ENCODE measurements at places on chromosomes 16 and 17. TPM values are rescaled to one million over a fixed set of nuclear protein-coding genes. Genes with fewer than 3 reads are reported as not detected.

The FAM117A gene
- 25.3 TPM for total RNA-seq

The HCRT gene
- total RNA-seq: not detected

The KRT12 gene
- total RNA-seq: not detected

The KCNJ12 gene
- total RNA-seq: 1.5 TPM

DNA sequence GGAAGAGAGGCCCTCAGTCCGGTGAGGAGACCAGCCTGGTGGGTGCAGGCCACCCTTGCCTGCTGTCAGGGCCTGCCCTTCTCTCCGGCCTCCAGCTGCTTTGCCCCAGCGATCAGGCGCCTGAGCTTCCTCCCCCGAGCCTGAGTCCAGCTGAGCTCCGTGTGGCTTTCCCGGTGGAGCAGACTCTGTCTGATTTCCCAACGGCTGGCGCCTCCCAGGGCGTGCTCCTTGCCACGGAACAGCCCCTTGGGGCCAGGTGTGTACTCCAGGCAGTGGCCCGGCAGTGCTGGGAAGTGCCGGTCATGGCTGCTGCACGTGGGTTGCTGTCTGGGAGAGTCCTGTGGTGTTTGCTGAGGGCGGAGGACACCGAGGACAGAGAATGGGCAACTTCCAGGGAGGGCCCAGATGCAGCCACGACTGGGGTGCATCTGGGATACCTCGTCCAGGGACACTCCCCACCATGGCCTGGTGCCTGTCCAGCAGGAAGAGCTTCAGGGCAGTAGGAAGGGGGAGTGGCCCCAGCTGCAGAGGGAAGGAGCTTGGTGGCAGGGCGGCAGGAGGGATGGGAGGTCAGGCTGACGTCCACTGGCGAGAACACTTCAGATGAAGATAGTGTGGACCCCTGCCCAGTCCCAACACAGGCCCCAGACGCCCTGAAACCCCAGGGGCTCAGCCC, 22.5 kb downstream of the METRNL start:
- no peak for DNase-seq

DNA sequence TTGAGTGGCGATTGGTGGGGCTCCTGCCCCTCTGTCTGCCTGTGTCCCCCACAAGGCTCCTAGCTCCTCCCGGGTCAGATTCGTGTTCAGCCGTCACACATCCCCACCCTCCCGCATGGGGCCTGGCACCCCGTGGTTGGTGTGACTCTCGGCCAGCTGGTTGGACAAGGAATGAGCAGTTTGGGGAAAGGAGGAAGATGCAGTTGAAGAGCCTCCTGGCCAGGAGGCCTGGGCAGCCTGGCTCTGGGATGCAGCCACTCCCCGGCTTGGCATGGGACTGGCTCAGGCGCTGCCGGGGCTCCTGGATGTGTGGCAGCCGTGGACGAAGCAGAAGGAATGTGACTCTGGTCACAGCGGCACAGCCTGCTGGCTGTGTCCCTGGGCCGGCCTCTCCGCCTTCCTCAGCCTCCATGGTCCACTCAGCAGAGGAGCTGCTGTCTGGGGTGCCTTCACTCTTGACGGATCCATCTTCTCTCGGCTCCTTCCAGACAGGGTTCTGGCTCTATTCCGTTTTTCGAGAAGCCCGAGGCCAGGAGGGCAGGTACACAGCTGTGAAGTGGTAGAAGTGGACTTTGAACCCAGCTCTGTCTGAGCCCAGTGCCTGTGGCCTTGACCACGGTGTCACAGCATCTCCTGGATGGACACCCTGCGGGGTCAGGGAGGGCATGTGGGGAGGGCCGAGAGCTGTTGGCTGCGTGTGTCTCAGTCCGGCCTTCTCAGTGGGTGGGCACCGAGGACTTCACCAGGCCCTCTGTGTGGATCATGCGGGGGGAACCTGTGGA, 2.1 kb downstream of the TRAF7 start:
- DNase-seq: no peak

DNA sequence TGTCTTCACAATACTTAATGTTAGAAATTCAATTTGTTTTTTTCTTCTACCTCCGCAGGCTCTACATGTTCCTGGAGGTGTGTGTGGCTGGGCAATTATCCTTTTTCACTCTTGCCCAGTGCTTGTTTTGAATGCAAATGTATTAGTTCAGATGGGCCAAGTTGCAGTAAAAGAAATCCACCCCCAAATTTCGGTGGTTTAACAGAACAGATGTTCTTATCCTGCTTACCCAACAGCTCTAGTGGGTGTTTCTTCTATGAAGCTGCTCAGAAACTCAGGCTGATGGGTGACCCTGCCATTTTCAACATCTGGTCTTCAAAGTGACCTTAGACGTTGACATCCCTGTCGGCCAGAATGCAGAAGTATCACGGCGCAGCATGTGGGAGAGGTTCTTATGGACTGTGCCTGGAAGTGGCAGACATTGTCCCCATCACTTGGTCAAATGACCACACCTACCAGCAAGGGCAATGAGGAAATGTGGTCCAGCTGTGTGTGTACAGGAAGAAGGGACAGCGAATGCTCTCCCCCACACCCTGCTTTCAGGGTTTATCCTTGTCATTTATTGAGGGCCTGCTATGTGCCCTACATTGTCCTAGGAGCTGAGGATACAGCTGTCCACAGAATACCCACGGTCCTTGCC, 157.3 kb downstream of the CDH13 start:
- DNase-seq: no peak

- DNase-seq: no peak
Measured at GRCh38 chr17:80569924-80570323, 25.3 kb downstream of the RPTOR start.

DNA sequence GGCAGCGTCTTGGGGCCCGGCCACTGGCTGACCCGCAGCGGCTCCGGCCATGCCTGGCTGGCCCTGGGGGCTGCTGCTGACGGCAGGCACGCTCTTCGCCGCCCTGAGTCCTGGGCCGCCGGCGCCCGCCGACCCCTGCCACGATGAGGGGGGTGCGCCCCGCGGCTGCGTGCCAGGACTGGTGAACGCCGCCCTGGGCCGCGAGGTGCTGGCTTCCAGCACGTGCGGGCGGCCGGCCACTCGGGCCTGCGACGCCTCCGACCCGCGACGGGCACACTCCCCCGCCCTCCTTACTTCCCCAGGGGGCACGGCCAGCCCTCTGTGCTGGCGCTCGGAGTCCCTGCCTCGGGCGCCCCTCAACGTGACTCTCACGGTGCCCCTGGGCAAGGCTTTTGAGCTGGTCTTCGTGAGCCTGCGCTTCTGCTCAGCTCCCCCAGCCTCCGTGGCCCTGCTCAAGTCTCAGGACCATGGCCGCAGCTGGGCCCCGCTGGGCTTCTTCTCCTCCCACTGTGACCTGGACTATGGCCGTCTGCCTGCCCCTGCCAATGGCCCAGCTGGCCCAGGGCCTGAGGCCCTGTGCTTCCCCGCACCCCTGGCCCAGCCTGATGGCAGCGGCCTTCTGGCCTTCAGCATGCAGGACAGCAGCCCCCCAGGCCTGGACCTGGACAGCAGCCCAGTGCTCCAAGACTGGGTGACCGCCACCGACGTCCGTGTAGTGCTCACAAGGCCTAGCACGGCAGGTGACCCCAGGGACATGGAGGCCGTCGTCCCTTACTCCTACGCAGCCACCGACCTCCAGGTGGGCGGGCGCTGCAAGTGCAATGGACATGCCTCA, 773 bp downstream of the NTN3 start:
- DNase-seq: no peak

GRCh38 chr17:82963104-82963950, 116.1 kb upstream of the METRNL start:
- peak; percentile 61 for DNase-seq

- DNase-seq: no peak
Measured at GRCh38 chr16:15993541-15993940, 44.1 kb downstream of the ABCC1 start.

GRCh38 chr17:16429083-16429482, 13.7 kb downstream of the TRPV2 start:
- DNase-seq: no peak

- no peak for DNase-seq
Measured at GRCh38 chr16:28504707-28505404, 1.8 kb downstream of the IL27 start.

DNA sequence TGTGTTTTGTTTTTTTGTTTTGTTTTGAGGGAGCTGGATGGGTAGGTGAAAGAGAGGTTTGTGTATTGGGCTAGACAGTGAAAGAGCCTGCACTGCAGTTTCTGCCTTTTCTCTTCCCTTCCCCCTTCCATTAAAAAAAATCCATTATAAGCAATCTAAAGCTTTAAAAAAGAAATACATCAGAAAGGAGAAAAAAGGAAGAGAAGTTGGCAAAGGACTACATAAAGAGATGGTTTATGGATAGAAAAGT, 10.7 kb upstream of the EEF2K start:
- no peak for DNase-seq

DNA sequence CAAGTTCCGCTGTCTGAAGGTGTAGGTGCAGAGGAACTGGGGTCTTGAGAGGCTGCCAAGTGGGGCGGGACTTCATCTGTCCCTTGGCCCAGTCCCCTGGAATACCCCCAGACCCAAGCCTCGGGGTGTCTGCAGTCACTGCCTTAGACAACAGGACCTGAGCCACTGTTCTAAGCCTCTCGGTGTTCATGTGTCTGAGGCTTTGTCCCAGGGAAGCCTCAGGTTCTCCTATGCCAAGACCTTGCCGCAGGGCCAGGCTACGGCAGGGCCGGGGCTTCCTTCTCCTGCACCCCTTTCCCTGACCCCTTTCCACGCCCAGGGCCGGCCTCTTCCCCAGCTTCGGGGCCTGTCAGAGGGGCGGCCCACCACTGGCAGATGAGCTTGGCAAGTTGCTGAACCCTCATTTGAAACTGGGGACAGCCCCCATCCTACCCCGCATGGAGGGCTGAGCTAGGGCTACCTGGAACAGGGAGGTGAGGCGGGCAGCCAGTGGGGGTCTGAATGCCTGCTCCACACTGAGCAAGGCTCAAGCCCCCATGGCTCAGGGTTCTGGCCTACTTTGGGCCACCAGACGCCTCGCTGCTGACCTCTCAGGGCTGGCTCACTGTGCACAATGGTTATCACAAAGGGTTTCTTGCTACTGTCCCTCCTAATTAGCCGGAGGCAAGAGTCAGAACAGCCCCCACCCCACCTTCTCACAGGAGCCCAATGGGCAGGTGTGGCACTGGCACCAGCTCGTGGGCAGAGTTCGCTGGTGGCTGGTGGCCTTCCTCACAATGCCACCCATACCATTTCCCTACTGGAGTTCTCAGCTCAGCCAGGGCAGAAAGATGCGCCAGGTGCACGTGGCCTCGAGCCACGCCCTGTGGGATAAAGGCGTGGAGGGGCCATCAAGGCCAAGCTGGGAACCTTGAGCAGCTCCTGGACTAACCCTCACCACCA, 7.1 kb downstream of the LITAFD start:
- no peak for DNase-seq

DNA sequence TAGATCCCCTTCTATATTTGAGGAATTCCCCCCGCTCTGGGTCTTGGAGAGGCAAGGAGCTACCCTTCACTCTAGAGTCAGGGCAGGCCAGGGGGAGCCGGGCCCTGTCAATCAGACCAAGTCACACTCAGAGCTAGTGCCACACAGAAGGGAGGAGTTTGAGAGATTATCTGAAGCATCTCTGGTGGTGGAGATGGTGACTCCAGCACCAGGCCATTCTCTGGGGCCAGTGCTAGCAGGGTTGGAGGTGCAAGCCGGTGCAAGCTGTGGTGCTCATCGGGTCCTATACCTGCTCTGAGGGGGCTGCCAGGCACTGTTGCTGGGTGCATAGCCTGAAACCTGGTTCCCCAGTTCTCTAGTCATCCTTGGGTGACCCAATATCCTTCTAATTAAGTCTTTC, 201.2 kb downstream of the COPRS start:
- no peak for DNase-seq

DNA sequence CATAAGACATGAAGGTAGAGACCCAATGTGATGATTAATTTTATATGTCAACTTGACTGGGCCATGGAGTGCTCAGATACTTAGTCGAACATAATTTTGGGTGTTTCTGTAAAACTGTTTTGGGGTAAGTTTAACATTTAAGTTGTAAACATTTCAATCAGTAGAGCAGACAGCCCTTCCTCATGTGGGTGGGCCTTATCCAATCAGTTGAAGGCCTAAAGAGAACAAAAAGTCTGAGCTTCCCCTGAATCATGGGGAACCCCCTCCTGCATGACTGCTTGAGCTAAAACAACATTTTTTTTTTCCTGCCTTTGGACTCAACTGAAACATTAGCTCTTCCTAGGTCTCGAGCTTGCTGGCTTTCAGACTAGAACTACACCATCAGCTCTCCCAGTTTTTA, 327.3 kb upstream of the SOX9 start:
- no peak for DNase-seq

- DNase-seq: no peak
Measured at GRCh38 chr17:40190197-40191021, 13.1 kb downstream of the RAPGEFL1 start.

Data from H1 (cell line).